WERI-Rb-1 (cell line): ENCODE measurements at places on chromosomes 6 and 20.

DNA sequence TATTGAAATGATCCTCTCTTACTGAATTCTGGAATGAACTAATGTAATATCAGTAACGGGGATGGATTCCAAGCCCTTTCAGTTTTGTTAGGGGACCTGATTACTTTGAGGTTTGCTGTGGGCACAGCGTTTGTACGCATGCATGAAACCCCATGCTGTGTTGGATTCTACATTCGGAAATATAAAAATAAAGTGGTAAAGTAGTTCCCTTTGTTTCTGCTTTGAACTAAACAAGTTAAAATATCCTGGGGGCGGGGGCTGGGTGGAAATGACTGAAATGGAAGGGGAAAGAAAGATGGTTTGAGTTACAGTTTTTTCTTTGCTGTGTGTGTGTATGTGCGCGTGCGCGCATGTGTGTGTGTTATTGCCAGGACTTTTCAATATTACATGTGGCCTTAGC lies 196.5 kb upstream of the OPRM1 start:
- DNase-seq = no peak

DNA sequence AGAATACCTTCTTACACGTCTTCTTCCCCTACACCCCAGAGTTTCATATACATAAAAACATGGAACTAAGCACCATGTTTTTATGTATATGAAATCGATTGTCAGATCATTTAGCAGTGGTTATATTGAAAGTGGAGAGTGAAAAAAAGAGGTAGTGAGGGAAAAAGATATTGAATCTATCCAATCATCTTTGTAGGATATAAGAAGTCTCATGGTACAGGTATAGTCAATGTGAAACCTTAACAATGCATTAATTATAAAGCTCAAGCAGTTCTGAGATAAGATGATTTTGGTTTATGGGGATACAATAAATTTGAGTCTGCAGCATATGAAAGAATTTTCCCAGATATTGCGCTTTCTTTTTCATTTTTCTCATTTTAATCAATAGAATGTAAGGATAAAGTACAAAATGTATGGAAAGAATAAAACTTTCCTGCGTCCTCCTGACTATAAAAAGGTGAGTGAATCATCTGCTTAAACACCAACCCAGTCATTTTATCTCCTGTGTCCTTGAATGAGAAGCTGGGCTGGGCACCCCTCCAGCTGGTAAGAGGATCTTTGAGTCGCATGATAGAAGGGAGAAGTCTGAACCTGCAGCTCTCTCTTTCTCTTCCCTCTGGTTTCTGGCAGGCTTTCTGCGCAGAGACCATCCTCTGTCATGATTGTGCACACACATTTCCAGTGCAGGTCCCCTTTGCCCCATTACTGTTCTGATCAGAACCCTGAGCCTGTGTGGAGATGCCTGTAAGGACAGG lies 28.1 kb upstream of the AKIRIN2 start:
- DNase-seq = no peak

DNA sequence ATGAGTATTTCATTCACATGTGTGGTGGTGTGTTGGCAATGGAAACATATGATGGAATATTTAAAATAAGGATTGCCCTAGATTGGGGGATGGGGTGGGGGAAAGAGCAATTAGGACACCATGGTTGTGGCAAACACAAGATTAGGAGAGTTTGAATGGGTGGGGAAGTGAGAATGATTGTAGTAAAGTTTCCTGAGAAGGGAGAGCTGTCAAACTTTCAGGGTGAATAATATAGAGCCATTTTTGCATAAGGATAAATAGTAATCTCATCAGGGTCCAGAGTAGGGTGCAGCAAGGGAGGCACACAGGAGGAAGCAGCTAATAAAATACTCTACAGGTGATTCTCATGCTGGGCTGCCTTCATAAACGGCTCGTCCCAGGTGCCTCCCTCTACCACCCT lies 294.9 kb upstream of the MARCKS start:
- no peak for DNase-seq

DNA sequence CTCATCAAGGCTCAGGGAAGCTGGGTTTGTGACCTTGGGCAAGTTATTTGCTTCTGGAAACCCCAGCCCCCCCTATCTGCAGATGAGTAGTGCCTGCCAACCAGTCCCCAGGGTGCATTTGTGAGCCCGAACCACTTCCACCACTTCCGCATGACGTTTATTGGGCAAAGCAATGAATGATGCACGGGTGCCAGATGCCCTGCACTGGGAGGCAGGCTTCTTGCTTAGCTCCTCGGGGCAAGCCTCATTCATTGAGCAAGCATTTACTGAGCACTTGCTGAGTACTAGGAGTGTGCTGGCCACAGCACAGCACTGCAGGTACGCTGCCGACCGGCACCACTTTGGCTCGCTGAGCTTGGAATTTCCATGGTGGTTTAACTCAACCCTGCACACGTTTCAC lies 60.2 kb downstream of the GNAS-AS1 start:
- no peak for DNase-seq

GRCh38 chr6:8352335-8352965 lies 82.9 kb downstream of the SLC35B3 start:
- no peak for DNase-seq

- DNase-seq = no peak
These were observed 9.5 kb downstream of the TXNDC5 start for GRCh38 chr6:7901056-7901455.

- DNase-seq = peak; percentile 32
These were observed 1.6 kb downstream of the UTRN start for GRCh38 chr6:144286503-144287393.

DNA sequence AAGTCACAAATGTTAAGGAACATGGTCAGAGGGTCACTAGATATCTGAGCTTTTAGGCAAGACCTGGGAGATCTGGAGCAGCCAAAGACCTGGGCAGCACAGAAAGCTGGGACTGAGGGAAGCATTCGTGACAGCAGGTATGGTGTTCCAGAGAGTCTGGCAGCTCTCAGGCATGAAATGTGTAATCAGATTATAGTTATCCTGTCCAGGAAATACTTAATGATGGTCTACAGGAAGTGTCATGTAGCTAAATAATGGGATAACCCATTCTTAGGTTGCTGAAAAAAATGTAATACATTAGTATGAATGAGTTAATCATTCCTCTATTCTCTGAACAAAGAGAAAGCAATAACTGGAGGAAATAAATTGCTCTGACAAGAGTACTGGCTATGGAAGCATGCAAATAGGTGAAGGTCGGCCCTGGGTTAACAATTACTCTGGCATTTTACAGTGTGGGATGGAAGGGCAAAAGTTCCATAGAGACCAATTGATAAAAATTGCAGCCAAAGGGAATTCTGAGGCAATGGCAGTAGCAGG lies 740.5 kb downstream of the CBLN4 start:
- no peak for DNase-seq

DNA sequence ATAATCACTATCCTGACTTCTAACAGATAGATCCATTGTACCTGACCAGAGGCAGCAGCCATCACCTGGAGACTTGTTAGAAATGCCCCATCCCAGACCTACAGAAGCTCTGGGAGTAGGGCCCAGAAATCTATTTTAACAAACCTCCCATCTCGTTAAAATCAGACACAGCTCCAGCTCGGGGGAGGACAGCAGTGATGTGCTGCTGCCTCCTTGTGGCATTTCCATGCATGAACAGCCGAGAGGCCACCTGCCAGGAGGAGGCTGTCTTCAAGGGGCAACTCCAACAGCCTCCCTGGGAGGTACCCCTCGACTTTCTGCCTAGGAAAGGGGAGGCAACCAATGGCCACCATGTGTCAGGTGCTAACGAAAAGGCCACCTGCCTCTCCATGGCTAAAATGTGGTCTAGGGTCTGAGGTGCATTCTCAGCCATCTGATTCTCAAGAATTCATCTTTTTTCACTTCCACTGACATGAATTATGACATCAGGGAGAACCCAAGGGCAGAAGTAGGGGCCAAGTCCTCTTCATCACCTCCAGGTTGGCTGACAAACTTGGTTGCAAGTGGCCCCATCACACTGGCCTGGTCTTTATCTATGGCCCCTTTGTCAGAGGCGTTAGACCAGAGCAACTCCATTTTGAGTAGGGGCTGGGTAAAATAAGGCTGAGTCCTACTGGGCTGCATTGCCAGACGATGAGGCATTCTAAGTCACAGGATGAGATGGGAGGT lies 12.2 kb upstream of the KCNK15 start:
- peak; percentile 70 for DNase-seq

- no peak for DNase-seq
These were observed 34.2 kb downstream of the CEP162 start for GRCh38 chr6:84193114-84193708.

DNA sequence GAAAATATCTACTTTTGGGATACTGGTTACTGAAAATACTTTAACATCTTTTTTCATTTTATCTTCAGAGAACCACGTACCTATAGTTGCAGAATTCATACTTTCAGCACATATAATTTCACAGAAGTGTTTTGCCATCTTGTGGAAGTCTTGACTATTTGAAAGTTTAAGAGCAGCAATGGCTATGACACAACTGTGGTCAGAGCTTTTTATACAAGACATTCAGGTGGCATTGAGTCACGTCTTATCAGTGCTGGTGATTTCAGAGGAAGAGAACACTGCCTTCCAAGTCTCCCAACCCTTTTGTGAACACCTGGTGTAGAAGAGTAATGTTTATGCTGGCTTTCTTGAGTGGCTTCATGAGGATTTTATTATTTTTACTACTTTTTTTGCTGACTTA lies 171.6 kb downstream of the ARID1B start:
- no peak for DNase-seq

GRCh38 chr20:25178563-25179438 lies 16.7 kb upstream of the ENTPD6 start:
- DNase-seq = peak; percentile 14

- peak; percentile 29 for DNase-seq
These were observed 244.1 kb upstream of the QKI start for GRCh38 chr6:163170294-163170883.

GRCh38 chr20:2946988-2947961 lies 74.0 kb downstream of the PTPRA start:
- DNase-seq = no peak

DNA sequence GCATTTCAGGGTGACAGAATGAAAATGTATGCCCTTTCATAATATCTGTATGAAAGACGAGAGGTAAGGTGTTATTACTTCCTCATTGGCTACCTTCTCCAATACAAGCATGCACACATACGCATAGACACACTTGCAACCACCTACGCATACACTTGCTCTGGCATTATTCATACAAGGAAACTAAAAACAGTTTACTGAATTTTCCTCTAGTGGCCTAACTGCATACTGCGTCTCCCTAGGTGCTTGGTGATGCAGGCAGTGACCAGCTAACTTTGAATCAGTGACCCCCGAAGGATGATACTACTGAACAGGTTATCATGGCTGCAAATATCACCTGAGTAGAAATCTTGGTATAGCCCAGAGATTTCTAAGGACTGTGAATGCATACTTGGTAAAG lies 593.1 kb downstream of the PKHD1 start:
- peak; percentile 21 for DNase-seq

GRCh38 chr6:45479834-45480751 lies 102.4 kb upstream of the SUPT3H start:
- peak; percentile 77 for DNase-seq

DNA sequence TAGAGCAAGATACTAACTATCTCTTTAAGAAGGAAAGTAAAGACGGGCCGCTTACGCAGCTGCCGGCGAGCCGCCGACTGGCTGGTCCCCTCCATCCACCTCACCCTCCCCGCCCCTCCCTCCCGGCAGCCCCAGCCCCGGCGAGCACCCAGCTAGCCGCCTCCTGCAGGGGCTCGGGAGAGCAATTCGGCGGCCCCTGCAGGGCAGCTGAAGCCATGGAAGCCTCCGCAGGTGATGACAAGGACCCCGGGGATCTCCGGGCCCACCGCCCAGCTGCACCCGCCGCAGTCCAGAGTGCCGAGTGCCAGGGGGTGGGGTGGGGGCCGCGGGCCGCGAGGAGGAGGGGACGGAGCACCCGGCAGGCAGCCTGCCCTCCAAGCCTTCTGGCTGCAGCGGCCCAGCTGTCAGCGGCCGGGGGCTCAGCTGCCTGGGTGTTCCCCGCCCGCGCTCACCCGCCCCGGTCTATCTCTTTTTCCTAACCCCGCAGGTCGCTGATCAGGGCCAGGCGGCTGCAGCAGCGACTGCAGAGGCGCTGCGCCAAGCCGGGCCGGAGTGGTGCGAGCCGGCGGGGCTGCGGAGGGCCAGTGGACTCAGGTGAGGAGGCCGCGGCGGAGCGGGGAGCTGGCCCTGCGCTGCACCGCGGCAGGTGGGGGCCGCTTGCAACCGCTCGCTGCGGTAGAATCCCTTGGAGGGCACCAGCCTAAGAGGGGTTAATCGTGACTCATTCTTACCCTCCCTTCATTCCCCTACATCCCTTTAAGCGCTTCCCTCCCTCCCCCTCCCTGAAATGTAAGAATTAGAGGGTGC lies at the start of gene SNPH:
Gene SNPH, plus strand, starts transcription at position 128 of the 807 bp plus-strand sequence. CDS start 29,946 bp downstream, outside the sequence.
- peak; percentile 81 for DNase-seq

GRCh38 chr6:25192590-25193459 lies 86.3 kb upstream of the CARMIL1 start:
- DNase-seq = no peak

DNA sequence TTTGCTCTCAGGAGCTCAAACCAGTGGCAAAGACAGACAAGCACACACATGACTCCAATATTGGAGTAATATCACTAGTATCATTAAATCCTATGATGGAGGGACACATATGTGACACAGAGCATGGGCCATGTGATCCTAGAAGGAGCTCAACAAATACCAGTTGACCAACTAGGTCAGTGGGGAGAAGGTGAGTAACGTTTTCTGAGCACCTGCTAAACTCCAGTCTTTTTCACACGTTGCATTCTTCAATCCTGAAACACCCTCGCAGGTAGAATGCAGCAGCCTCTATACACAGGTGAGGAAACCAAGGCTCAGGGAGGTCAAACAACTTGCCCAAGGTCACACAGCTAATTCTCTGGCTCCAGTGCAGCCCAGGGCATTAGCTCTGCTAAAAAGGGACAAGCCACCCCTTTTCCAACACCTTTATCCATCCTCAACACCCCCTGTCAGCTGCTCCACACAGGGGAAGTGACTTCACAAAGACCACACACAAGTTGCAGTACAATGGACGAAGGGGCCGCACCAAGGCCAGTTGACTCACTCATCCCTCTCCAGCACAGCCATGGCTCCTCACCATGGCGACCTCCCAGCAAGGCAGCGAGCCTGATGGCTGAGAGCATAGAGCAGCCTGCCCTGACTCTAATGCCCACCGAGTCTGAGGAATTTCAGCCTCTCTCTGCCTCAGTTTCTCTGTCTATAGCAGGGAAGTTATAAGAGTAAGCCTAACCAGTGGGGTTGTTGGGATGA lies 4.4 kb downstream of the CAPN11 start:
- DNase-seq = no peak

GRCh38 chr6:22726966-22727365 lies 157.6 kb downstream of the HDGFL1 start:
- DNase-seq = no peak

- no peak for DNase-seq
These were observed 38.3 kb downstream of the BCL2L1 start for GRCh38 chr20:31684153-31685015.

DNA sequence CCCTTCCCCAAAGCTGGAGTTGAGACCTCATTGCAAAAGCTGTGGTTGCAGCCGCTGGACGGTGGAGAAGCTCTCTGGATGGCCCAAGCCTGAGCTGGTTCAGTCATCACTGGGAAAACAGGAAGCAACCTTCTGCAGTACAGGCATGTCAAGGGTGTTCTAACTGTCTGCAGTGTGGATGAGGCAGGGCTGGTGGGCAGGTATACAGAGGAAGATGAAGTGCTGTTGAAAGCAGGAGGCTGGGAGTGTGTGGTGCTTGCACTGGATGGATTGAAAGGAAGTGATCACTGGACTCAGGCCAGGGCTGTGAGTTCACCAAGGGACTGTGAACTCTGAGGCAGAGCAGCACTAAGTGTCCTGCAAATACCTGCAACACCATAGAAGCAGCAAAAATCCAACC lies 89.0 kb upstream of the NOX3 start:
- no peak for DNase-seq
